ENCODE measurements at places on chromosomes 1 and 21.

DNA sequence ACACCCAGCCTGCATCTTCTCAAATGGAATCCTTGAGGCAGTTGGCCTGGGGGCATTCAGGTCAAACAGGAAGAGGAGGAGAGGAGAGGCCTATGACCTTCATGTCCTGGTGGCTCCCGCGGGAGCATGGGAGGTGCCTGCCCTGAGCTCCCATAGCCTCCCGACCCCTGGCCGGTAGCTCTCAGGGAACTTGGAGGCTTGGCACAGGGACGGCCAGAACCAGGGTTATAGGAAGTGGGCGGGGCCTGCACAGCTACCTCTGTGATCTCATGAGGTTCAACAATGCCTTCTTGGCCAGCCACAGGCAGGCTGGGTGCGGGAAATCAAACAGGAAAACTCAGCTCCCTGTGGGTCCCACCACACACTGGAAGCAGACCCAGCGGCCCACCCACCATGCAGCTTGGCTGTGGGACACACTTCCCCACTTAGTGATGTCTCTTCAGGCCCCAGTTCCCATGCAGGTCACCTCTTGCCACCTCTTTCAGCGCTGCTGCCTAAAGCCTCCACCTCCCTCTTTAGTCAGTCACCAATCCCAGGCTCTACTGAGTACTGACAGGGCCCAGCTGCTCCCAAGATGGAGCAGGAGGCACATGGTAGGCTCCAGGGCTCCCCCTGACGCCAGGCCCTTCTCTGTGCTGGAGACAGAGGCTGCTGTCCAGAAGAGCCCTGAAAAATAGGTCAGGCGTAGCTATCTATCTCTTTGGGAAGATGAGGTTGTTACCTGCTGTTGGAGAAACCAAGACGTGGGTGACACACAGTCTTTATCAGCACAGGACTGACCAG, at the start of gene SLFNL1:
Gene SLFNL1, minus strand, starts transcription at position 200 of the 783 bp plus-strand sequence. CDS start 1,065 bp downstream, outside the sequence.
- DNase-seq = no peak

DNA sequence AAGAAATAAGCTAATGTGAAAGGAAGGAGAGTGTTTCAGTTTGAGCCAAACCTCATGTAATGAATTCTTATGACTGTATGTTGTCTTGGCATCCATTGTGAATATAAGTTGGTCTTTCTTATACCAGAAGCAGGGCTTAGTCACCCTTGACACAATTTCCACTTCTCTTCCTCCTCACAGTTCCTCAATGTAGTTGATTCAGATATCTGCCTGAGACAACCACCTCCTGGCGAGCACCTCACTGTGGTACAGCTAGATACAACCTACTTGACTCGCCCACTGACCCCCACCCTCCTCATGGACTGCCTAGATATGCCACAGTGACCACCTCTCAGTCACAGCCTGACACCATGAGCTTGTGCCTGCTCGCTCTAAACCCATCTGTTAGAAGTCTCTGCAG, 45.6 kb downstream of the KYAT3 start:
- DNase-seq = no peak

- no peak for DNase-seq
These were observed 1.1 kb upstream of the KCNJ15 start for GRCh38 chr21:38255571-38256117.

- no peak for DNase-seq
These were observed 146.9 kb downstream of the PDE4B start for GRCh38 chr1:65939636-65940035.

DNA sequence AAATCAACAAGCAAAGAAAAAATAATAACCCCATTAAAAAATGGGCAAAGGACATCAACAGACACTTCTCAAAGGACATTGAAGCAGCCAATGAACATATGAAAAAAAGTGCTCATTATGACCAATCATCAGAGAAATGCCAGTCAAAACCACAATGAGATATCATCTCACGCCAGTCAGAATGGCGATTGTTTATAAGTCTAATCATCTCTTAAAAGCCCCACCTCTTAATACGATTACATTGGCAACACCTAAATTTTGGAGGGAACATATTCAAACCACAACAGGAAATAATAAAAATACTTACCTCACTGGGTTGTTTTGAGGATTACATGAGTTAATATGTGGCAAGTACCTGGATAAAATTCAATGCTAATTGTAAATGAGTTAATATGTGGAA, 57.1 kb upstream of the PLPPR4 start:
- DNase-seq = no peak

DNA sequence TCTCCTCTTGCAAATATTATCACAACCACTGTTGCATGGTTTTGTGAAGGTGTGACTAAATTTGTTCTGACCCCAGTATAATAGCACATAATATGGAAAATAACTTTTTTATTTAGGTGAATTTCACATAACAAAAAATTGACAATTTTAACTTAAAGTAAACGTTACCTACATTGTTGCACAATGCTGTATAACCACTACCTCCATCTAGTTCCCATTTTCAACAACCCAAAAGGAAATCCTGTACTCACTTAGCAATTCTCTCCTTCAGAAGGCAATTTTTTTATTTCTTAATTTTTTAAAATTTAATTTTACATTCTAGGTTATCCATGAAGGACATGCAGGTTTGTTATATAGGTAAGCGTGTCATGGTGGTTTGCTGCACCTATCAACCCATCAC, 95.2 kb downstream of the KCNJ6 start:
- DNase-seq = no peak

GRCh38 chr1:62962014-62962812, 178.3 kb downstream of the ATG4C start:
- no peak for DNase-seq

DNA sequence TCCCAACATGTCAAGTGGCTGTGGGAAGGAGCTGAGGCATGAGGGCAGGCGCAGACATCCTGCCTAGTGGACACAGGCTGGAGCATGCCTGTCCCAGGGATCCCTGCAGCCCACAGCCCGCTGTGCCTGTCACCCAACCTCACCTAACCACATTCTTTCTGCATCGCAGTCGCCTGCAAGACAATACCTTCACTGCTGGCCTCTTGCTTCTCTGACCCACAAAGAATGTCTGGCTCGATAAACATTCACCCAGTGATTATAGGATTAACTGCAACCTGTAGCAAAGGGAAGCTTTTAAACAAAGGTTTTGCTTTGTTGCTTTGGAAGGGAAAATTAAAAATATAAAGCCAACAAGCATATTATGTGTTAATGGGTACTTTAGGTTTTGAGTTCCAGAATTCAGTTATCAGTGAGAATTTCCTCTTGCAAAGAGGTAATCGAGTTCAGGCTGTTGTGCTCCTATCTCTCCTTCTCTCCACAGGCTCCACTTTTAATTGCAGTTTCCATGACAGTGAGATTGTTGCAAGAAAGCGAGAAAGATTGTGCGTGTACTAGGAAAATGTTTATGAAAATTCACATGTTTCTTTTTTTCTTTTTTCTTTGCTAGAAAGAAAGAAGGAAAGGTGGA, 40.0 kb upstream of the ZNF648 start:
- no peak for DNase-seq

GRCh38 chr1:244087611-244088010, 36.5 kb downstream of the ZBTB18 start:
- no peak for DNase-seq

- DNase-seq = no peak
These were observed 50.9 kb upstream of the KCNJ15 start for GRCh38 chr21:38205940-38206339.

DNA sequence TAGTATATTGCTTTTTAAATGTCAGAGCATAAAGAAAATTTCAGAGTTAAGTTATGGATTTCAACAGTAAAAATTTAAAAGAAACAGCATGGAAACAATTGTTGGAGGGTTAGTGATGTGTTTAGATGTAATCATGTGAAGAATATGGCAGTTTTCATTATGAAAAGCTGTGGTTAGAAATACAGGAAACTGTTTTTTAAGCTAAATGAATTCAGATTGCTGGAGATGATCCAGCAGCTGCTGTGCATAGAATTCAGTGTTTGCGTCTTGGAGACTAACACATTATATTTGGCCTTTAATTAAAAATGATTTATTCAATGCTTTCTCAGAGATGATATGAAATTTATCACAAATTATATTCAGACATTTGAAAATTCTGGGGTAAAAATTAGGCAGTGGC, 273.6 kb upstream of the LRRC7 start:
- DNase-seq = no peak

GRCh38 chr1:221100611-221101010, 221.4 kb downstream of the HLX start:
- DNase-seq = no peak

- DNase-seq = no peak
These were observed 45.7 kb upstream of the CACYBP start for GRCh38 chr1:174954073-174954460.

GRCh38 chr21:41250519-41250918, 66.1 kb upstream of the FAM3B start:
- no peak for DNase-seq

DNA sequence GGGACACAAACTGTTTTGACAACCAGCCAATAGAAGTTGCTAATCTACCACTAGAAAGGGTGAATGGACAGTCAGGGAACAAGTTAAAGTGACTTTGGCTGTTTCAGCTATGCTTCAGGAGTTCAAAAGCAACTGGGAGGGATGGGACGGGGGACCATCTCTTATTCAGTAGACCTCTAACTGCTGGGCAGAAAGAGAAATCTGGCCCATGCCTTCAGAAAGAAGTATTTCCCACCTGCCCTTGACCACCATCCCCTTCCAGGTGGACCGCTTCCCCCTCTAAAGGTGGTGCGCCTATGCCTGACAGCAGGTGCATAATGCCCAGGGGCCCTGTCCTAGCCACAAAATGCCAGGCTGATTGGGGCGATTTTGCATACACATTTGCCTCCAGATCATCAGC, 5.2 kb downstream of the ITPKB start:
- no peak for DNase-seq

GRCh38 chr1:42691157-42691498, 8.9 kb downstream of the YBX1 start:
- DNase-seq = no peak

- DNase-seq = no peak
These were observed 2023.3 kb downstream of the NCAM2 start for GRCh38 chr21:23021481-23021880.

DNA sequence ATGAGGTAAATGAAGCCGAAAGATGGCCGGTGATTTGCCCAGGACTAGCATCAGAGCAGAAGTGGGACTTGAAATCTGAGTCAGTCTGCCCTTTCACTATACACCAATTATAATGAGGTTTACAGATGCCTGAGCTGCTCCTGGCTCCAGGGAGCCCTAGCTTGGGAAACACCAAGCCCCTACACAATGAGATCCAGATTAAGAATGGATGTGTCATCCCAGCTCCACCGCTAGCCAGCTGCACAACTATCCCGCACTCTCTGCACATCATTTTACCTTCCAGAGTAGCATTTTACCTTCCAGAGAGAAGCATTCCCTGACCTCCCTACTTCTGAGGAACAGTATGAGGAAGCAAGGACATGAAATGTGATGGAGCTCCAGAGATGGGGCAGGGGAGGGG, 27.0 kb downstream of the SERTAD4 start:
- DNase-seq = no peak

- no peak for DNase-seq
These were observed 70.5 kb upstream of the DMRTA2 start for GRCh38 chr1:50493710-50494109.

- no peak for DNase-seq
These were observed 604.7 kb upstream of the PLXNA2 start for GRCh38 chr1:208848854-208849253.

DNA sequence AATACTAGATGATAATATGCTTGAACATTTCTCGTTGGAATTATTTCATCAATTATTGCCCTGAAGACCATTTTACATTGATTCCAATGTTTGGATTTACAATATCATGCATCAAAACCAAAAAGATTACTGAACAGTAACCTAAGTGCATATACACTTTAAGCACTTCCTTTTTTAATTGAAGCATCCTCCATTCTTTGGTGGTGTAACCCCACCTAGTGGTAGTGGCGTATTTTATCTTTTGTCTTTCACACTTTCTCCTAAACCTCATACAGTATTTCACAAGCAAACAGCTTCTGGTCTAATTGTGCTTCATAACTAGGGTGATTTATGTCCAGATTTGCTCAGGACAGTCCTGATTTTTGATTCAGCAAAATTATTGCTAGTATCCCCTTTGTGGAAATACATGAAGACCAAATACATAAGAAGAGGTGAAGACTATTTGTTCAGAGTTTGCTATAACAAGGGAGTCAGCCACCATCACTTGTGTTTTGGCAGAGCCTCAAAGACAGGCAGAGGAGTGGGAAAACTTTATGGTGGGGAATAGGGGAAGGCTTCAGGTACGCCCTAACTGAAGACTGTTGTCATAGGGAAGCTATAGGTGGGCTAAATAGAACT, 3.4 kb upstream of the NVL start:
- no peak for DNase-seq

- no peak for DNase-seq
These were observed 23.8 kb downstream of the TMCC2 start for GRCh38 chr1:205251576-205251975.

GRCh38 chr1:18994381-18994780, 37.9 kb upstream of the IFFO2 start:
- DNase-seq = no peak

DNA sequence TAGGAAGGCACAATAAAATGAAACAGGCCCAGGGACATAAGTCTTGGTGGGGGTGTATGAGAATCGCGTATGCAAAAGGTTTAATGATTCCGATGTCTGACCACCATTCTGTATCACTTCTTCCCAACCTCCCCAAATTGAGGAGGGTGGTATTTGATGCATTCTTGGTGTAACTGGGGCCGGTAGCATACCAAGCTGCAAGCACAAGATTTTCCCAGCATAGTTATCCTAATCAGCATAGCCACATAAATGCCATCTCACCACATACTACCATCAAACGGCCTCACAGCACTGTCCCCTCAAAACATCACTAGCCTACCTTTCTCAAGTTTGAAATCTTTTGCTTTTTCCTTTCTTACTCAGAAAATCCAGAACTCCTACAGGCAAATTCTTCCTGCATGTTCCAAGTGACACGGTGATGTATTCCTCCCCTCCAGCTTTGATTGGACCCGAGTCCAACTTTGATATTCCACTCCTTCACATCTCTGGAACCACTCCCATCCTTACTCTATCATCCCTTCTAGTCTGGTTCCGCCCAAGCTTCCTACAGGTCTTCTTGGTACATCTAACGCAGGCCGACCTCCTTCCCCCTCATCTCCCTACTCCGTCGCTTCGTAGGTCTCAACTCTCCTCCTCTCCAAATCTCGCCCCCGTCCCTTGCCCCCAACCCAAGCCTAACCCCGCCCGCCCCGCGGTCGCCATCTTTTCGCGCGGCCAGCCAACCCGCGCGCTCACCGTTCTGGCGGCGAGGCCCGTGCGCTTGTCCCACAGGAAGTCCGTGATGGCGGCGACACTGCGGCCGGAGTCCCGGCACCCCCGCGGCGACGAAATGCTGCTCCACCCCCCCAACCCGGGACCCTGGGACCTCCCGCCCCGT, 600 bp downstream of the CLK2 start:
- DNase-seq = no peak
